ENCODE measurements at places on chromosomes 12 and 14.

GRCh38 chr12:6294156-6295093, 16.1 kb upstream of the PLEKHG6 start:
- no peak for DNase-seq

DNA sequence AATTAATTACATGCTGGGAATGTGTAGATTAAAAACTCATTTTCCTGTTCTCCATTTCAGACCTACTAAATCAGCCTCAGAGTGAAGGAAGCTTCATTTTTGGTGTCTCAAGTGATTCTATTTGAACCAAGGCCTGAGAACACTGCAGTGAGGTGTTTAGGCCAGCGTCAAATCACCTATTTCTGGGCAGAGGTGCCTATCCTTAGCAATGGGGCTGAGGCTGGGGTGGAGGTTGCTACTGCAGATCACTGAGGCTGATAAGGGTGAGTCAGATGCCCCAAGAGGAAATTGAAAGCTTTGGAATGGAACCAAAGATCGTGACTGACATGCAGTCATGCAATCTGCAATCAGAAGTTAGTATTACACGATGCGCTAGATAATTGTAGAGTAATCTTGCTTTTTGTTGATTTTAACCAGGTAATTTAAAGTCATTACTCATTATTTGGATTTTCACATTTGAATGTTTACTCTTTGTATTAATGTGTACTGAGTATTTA, 4.4 kb downstream of the TXNRD1 start:
- DNase-seq: no peak

- DNase-seq: no peak
These were observed 17.7 kb downstream of the CLEC2D start for GRCh38 chr12:9687228-9687627.

DNA sequence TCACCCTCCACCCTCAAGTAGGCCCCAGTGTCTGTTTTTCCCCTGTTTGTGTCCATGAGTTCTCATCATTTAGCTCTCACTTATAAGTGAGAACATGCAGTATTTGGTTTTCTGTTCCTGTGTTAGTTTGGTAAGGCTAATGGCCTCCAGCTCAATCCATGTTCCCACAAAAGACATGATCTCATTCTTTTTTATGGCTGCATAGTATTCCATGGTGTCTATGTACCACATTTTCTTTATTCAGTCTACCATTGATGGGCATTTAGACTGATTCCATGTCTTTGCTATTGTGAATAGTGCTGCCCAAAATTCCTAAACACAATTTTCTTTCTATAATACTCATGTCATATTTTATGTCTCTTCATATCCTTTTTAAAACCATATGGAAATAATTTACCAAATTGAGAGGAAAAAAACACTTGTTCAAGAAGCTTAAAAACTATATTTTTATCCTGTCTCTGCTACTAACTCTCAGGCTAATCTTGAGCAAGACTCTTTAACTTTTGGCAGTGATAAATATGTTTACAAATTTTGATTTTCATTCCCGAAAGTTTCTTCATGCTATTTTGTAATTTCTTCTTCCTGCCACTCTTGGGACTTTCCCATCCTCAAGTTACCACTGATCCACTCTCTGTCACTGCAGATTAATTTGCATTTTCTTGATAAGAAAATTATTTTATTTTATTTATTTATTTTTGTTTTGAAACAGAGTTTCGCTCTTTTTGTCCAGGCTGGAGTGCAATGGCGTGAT, 28.0 kb upstream of the OSBPL8 start:
- DNase-seq: no peak

- no peak for DNase-seq
These were observed 23.2 kb upstream of the RAP1B start for GRCh38 chr12:68587448-68587873.

- no peak for DNase-seq
These were observed 71.1 kb upstream of the PLEKHA5 start for GRCh38 chr12:19058235-19059021.

DNA sequence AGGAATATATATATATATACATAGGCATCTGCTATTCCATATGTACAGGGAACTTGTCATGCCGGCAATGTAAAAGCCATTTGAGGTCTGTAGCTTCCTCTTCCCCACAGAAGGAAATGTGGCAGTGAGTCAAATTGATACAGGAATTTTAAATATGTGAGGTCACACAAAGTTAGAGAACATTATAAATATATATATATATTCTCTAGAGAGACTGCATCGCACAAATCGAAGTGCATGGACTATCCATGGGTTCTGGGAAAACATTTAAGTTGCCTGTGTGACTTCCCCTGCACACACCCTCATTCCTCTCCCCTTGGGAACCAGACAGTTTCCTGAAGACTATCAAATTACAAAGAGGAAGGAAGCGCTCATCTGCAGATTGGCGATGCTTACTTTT, 100.9 kb upstream of the CCDC91 start:
- no peak for DNase-seq

GRCh38 chr14:99272899-99273765, 1.1 kb upstream of the BCL11B start:
- DNase-seq: no peak

DNA sequence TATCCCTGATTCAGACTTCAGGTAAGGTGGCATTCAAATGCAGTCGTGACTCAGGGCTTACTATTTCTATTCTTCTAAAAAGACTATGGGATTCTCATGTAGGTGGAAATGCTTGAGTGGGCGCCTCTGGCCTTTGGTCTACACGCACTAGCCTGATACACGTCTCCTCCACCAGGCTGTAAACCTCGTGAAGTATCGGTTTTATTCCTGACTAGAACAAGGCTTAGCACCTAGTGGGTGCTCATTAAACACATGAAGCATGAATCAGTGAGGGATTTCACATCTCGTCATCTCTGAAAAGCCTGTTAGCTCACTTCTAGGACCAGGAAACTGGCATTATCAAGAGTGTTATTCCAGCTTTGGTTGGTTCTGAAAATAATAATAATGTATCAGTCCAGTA, 17.7 kb upstream of the HNF1A start:
- no peak for DNase-seq

DNA sequence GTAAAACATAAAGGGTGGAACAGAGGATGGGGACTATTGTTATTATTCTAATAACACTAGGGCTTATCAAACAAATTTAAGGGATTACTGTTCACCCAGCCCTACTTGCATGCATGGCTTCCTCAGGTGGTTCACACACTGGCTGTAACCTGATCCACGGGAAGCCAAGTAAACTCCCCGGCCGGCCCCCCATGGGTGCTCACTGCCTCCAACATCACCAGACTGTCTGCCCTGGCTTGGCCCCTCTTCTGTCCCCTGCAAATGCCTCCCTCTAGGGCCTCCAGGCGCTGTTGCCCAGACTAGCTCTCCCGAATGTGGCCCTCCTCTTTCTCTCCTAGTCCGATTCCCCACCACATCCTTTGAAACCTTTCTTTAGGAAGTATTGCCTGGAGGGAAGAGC, 18.6 kb downstream of the FAIM2 start:
- no peak for DNase-seq

GRCh38 chr12:32334371-32334777, 65.0 kb upstream of the FGD4 start:
- DNase-seq: no peak

- no peak for DNase-seq
These were observed 122.8 kb downstream of the TTC7B start for GRCh38 chr14:90693413-90693812.

DNA sequence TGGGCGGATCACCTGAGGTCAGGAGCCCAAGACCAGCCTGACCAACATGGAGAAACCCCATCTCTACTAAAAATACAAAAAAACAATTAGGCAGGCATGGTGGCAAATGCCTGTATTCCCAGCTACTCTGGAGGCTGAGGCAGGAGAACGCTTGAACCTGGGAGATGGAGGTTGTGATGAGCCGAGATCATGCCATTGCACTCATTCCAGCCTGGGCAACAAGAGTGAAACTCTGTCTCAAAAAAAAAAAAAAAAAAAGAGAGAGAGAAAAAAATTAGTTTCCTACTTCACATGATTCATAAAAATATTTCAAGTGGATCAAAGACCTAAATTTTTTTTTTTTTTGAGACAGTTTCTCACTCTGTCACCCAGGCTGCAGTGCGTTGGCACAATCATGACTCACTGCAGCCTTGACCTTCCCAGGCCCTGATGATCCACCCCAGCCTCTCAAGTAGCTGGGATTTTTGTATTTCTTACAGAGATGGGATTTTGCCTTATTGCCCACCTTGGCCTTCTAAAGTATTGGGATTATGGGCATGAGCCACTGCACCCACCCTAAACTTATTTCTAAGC, 24.9 kb downstream of the FCF1 start:
- DNase-seq: no peak

- no peak for DNase-seq
These were observed 74.3 kb downstream of the ANO6 start for GRCh38 chr12:45290216-45290605.

DNA sequence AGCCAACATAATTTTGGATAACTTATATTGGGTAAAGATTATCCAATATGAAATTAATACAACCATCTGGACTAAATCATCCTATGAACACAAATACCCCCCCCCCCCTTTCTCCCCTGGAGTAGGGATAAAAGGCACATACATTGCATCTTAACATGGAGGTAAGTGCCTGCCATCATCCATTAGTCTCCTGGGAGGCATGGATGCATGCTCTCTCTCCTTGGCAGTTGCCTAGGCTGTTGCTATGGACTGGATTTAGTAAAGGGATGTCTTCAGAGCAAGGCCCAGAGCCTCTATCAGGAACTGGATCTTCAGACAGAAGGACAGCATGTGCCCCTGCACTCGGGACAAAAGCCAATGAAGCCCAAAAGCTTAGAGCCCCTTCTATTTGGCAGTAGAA, 40.6 kb downstream of the SMOC1 start:
- no peak for DNase-seq

- DNase-seq: no peak
These were observed 2.0 kb downstream of the DTX1 start for GRCh38 chr12:113058553-113058952.

DNA sequence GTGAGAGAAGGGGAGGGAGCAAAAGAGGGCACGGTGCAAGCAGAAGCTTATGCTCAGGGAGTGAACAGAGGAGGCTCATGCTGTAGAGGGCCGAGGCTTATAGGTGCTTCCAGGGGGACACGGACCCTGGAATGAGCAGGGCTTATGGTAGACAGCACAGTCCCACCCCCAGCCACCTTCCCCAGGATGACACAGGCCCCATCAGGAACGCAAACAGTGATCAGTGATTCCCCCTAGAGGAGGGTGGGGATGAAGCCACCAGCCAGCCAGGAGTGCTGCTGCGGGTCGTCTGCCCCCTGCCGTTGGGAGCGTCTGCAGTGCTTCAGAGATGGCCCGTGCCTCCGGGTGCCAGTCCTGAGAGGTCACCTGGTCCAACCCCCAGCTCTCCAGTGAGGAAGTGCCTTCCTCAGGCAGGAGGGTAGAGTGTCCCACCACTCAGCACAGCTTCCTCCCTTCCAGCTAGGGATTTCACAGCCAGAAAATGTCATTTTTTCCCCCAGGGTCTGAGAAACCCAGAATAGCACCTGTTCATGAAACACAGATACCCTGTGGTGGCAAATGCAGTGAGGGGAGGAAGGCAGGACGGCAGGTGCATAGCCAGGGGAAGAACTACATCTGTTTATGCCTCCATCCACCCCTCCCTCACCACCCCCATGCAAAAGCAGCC, 60.7 kb downstream of the SLC6A12 start:
- DNase-seq: no peak

GRCh38 chr14:105151084-105151837, 17.3 kb downstream of the JAG2 start:
- no peak for DNase-seq

- DNase-seq: no peak
These were observed 1.4 kb downstream of the NFKBIA start for GRCh38 chr14:35403114-35403602.

DNA sequence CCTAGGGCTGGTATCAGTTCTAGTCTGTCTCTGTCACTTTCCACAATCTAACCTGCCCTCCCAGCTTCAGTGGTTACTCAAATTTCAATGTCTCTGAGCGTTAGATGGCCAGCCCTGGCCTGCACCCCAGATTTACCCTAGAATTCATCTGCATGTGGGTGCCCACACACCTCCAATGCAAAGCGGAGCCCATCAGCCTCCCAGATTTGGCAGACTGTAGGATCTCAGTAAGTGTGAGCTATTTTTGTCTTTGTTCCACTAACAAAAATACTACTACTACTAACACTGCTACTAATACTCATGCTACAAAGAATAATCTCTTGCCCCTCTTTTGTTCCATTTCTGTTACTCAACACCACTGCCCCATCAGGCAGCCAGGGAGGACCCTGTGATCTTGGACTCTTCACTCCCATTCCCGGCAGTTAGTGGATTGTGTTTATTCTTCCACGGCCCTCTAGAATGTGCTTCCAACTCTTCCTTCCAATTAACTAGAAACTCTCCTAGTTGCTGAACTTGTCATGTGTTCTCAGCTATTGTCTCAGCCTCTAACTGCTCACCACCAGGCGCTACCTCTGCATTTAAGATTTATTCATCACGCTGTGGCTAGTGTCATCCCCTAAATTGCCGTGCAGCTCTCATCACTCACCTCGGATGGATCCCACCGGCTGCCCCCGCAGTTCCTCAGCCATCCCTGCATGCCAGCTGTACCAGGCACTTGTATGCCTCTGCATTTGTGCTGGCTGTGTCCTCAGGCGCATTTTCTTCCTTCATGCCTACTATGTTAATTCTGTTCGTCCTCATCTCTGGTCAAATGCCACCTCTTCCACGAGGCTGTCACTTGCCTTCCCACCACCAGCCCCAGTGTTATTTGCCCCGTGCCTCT, 150.6 kb upstream of the HIF1A start:
- no peak for DNase-seq

GRCh38 chr12:63294327-63294632, 143.3 kb upstream of the AVPR1A start:
- DNase-seq: no peak

GRCh38 chr12:104751120-104751519, 207.0 kb downstream of the SLC41A2 start:
- no peak for DNase-seq

DNA sequence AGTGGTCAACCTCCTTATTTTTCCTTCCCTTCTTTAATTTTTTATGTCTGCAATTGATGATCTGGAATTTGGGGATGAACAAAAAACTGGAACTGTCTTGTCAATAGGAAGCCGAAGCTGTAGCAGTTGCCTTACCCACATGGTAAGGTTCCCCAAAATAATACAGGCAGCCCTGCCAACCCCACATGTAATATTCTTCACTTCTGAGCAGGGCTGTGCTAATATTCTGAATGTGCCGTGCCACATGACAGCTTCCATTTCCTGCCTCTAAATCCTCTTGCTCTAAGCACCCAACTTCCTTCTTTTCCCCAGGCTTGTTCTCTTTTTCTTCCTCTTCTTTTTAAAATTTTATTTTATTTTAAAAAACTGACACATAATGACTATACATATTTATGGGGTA, 39.6 kb downstream of the GPATCH2L start:
- DNase-seq: no peak

GRCh38 chr14:55088356-55088755, 36.9 kb downstream of the MAPK1IP1L start:
- no peak for DNase-seq

- DNase-seq: no peak
These were observed 1021.5 kb upstream of the TMEM132C start for GRCh38 chr12:127245437-127245836.
